ENCODE measurements at places on chromosomes 11 and 22. TPM values are rescaled to one million over a fixed set of nuclear protein-coding genes. Genes with fewer than 3 reads are reported as not detected.

CDC42BPG gene
- 0.06 TPM for total RNA-seq

PLAAT5 gene
- not detected for total RNA-seq

CHADL gene
- not detected for total RNA-seq

GRAP2 gene
- not detected for total RNA-seq

SCGB2A2 gene
- not detected for total RNA-seq

CABP7 gene
- total RNA-seq = 1.1 TPM

DNA sequence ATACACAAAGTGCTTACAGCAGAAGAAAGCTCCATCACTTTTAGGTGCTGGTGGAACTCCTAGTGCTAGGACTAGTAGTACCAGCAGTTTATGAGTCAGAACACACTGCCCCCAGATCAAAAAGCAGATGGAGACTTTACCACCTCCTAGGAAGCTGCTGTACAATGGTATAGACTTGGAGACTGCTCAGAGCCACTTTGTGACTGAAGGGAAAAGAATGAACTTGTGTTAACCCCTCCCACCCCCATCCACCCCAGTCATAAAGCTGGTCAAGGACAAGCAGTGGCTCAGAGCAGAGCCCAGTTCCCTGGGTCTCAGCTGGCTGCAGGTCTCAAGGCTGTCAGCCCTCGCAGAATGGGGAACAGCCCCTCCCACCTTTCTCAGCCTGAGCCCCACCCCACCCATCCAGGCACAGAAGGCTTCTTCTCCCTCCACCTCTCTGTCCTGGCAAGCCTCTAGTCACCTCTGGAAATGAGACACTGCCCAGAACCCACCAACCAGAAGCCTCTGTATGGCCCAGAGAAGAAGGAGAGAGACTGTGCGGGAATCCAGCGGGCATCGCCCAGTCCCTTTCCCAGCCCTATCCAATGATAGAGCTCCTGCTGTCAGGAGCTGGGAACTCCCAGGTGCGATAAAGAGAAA is 23.8 kb downstream of the PACSIN2 start:
- DNase-seq = peak; percentile 65

DNA sequence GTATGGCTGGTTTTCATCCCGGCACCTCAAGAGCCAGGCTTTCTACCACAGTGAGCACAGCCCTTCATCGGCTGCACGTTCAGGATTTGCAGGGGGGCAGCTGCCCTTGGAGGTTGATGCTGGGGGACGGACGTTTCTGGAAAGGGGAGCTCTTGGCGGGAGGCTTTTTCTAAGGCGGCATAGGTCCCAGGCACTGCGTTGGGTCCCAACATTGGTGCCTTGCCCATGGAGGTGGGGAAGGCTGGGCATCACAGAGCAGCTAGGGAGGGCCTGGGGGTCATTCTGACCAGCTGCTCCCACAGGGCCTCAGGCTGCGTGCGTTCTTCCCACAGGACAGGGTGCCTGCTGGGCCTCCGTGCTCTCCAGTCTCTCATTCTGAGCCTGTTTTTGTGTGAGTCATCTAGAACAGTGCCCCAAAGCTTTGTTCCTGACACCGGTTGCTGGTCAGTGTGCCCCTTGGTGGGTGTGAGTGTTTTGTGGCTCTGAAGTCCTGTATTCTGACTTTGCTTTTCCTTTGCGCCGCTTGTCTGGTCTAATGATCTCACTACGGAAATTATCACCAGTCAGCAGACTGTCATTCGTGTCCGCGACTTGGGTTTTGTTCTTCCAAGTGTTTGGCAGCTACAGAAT is 275.9 kb downstream of the TBC1D22A start:
- DNase-seq = no peak

DNA sequence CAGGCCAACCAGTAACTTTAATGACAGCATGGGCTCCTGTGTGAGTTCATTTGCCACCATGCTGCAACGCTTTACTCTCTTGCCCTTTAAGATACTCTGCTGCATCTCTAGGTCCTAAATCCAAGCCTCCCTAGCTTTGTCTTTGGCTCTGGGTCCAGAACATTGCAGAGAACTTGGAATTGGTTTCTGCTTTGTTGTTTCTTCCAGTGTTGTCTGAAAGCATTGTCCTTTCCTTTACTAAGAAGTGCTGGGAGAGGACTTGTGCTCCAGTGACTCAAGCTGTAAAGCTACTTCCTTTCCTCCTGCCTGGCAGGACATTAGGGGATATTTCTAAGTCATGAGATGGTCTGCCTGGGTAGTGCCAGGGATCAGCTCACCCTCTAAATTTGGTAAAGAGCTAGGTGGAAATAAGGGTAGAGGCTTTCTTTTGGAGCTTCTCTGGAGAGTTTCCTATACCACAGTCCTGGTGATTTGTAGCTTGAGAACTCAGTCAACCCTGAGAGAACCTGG is 202.5 kb upstream of the CADM1 start:
- no peak for DNase-seq

DNA sequence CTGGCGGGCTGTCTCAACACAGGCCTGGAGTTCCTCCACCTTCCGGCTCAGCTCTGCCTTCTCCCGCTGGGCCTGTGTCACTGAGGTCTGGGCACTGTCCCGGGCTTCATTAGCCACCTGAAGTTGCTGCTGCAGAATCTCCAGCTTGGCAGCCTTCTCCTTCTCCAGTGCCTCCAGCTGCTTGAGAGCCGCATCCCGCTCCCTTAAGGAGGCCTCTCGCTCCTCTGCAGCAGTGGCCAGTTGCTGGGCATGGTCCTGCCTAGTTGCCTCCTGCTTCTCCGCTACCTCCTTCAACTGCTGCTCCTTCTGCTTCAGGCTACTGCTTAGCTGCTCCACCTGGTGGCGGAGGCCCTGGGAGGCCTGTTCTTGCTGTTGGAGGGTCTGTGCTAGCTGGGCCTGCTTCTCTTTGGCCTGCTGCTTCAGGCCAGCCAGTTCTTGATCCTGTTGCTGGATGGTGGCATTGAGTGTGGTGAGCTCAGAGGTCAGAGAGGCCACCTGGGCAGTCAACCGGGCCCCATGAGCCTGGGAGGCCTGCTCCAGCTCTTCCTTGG is 16.9 kb downstream of the IL18BP start:
- DNase-seq = no peak

- peak; percentile 50 for DNase-seq
These were observed 57.5 kb upstream of the ANO1 start for GRCh38 chr11:70020336-70021214.

DNA sequence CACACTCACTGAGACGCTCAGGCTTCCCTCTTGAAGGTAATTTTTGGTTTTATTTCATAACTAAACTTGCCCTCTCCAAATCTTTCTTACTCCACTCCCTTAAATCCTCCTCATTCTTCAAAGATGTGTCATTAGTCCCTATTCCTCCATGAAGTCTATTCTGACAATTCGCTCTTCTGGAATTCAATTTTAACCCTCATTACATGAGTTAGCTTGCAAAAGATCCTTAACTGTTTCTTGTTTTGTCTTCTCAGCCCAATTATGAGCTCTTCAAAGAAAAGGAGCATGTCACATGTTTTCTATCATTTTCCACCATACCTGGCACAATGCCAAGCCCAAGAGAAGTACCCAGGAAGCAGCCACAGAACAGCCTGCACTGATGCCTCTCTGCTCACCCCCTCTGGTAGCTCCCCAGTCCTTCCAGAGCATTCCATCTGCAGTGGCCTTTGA is 13.0 kb downstream of the GALNT18 start:
- DNase-seq = peak; percentile 51

DNA sequence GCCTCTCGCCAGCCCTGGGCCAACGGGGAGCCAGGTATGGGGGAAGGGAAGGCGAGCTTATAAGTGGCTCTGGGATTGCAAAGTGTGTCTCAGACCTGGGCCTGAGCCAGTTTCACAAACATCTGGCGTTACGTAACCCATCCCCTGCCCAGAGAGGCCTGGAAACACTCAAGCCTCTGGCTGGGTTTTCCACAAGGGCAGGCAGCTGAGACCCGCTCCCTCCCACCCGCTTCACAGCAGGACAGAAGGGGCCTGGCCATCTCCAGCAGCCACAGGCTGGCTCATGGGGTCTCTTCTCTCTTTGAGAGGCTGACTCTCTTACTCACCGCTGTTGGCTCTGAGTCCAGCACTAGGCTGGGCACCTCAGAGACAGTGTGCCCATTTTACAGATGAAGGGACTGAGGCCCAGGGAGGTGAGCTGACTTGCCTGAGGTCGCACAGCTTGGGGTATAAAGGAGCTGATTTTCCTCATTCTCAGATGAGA is 44.5 kb downstream of the TRIOBP start:
- peak; percentile 93 for DNase-seq

- DNase-seq = no peak
These were observed 79.4 kb upstream of the ARHGAP20 start for GRCh38 chr11:110791621-110792020.

DNA sequence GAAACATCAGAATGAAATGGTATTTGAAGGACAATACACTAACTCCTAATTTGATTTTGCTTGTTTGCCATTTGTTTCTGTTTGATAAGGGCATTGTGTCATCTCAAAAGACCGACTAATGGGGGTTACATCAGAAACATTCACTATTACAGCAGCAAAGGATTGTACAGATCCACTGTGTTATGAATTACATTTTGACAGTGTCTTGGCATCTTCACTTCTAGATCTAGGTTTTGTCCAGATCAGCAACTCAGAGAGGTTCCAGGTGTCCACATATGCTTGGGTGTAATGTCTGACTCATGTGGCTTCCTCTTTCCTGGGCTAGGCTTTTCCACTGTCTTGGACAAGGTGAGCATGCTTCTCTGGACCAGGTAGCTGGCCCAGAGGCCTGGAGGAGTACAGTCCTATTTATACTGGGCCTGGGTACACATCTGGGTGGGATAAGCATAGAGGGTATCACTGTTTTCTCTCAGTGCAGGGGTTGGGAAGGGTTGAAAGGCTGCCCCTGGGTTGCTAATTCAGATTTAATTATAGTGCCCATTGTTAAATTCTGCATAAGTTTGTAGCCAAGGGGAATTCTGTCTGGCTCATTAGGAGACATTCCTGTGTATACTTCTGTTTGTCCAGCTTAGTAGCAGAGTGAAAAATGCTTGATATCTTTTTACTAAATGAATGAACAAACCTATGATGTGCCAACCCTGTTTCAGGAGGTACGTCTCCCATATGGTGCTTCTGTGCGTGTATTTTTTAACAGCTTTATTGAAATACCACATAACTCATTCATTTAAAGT is 23.8 kb downstream of the DDI1 start:
- no peak for DNase-seq

DNA sequence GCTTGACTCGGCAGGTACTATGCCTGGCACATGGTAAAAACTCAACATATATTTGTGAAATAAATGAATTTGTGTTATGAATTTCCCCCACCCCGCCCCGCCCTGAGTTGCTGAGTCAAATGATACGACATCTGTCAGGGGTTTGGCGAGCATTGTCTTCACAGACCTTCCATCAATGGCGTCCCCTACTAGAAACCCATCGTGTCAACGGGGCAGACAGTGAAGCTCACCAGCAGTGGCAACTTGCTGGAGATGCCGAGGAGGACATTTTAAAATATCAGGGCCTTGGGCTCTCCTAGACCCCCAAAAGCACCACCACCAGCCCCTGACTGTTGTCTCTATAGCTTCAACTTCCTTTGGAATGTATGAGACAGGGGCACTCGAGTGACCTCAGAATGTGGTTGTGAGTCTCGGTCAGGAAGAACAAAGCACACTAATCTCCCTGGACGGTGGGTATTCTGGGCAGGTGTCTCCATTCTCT is 761 bp upstream of the NXF1 start:
- peak; percentile 25 for DNase-seq

DNA sequence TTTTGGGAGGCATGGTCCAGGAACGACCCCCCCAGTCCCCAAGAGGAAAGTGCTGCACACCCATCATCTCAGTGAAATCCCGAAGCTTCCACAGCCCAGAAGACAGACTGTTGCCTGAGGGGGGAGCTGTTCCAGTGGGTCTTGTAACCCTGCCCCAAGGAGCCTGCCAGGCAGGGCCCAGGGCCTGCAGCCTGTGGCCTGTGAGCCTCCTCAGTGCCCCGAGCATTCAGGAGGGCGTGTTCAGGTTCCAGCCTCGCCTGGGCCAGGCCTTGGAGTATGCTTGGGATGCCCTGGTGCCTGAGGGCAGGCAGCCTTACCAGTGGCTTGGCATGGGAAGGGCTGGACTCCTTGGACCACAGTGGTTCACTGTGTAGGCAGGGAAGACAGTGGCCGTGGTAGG is 18.0 kb upstream of the CABP2 start:
- no peak for DNase-seq

DNA sequence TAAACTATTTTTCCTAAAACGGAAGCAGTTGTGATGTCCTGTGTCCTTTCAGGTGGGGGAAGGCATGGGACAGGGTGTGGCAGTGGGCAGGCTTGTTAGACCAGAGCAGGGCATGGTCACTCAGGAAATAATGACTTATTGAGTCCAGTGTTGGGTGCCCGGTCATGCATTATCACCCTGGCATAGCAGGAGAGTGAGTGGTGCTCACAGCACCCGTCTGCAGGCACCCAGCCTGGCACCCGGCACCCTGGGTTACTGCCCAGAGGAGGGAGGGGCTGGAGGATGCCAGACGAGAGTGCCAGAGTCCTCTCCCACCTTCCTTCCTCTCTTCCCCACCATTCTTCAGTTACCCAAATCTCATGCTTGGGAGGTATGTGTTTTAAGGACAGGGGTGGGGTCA is 59.1 kb downstream of the ST3GAL4 start:
- no peak for DNase-seq

DNA sequence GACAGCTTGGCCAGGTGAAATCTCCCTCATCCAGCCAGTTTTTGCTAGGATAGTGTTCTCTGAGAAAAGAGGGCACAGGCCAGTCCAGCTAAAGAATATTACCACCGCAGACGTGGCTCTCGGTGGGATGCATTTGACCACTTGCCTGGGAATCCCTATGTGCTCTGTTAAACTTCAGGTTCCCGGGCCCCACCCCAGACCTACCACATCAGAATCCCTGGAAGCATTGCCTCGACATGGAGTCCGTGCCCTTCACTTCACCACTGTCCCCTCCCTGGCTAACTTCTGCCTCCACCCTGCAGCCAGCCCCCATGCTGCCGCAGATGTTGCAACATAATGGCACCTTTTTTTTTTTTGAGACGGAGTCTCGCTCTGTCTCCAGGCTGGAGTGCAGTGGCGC is 56.9 kb upstream of the EMID1 start:
- DNase-seq = no peak

DNA sequence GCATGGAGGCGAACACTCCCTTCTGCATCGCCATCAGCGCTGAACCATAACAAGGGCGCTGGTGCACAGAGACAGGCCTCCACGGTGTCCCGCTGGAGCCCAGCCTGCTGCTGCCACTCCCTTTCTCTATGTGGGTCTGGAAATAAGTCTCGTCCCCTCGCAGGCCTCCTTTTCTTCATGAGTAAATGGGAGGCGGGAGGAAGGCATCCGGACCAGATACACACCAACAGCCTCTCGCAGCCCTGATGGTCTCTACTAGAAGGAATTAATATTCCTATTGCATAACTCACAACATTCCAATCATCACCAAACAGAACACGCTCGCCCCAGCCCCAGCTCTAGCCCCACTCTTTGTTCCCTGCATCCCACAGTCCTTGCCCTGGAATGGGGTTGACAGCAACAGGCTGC is 14.9 kb downstream of the RASD2 start:
- DNase-seq = no peak

- no peak for DNase-seq
These were observed 77.2 kb downstream of the SIK3 start for GRCh38 chr11:117020869-117021564.

- peak; percentile 12 for DNase-seq
These were observed 2.5 kb downstream of the MPPED2 start for GRCh38 chr11:30583476-30584280.

All from Daoy (cell line).